ENCODE measurements at places on chromosomes 12 and 14.

DNA sequence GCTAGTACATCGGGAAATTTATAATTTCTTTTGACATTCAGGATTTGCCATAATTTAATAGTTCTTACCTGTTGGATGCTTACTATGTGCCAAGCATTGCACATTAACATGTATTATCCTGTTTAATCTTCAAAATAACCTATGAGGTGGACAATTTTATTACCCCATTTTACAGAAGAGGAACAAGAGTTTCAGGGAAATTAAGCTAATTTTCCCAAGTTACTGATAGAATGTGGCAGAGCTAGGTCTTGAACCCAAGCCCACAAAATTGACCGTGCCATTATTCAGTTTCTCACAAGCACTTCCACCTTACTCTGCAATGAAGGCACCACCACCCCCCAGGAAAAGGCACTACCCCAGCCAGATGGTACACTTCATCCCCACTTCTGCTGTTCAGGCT is 161.1 kb upstream of the PLEKHG7 start:
- no peak for DNase-seq

DNA sequence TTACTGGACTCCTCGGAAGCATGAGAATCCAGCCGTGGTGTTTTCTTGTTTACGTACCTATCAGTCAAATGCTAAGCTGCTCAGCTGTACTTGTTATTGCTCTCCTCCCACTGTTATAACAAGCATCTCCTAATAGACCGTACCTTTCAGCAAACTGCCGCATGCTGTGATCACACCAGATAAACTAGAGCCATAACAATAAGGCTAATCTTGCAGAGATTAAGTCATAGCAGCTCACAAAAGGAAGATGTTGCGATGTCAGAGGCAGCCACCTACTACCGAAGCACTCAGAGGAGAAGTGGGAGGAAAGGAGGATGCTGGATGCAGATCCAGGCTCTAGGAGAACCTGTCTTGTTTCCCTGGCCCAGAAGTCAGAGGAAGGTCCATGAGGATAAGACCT is 196.0 kb downstream of the GALC start:
- no peak for DNase-seq

DNA sequence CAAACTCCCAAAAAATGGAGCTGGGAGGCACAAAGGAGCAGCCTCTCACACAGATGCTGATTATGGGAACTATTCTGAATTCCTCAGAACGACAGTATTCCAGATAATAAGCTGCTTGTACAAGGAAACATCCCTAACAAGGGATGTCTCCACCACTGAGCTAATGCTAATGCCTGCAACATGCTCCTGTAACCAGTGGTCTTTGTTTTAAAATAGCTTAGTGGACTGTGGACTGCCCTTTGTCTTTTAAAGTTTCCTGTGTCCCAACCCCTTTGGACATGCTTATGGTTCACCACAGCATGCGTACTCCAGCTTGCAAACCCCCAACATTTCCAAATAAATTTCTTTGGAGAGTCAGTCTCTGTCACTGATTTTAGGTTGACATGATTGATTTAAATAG is 16.4 kb upstream of the PITPNM2 start:
- no peak for DNase-seq

DNA sequence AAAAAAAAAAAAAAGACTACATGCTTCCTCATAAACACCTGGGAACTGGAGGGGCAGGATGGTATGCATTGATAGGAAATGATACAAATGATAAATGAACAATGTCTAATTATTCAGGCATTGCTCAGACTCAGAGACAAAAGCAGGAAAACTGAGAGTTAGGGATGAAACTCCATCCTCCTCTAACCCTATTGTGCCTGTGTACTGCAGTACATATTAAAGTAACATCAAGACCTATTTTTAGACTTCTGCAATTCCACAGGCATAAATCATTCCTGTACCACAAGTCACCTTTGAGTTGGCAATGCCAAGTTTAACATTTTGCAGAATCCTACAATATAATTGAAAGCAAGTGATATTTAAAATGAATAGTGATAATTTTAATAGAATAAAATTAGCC is 156.5 kb upstream of the USP15 start:
- DNase-seq = no peak

DNA sequence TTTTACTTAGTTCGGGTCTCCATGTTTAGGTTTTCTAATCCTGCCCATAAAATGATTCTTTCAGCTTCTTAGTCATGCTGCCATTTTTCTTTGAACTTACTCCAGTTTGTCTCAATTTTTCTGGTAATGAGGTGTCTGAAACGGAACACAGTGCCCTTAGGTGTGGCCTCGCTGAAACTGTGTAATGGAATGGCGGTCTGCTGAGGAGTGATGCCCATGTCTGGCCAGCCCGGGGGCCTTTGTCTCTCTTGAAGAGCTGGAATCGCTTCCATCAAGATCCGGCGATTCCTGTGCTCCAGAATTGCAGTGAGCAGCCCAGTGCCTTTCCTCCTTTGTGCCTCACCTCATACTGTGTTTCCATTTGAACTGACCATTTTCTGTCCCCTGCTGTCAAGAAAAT is 112.5 kb downstream of the FBXL14 start:
- DNase-seq = no peak

GRCh38 chr12:68792952-68793351 is 15.0 kb upstream of the MDM2 start:
- no peak for DNase-seq

- DNase-seq = peak; percentile 60
Measured at GRCh38 chr14:54219261-54220070, 177.3 kb upstream of the CDKN3 start.

DNA sequence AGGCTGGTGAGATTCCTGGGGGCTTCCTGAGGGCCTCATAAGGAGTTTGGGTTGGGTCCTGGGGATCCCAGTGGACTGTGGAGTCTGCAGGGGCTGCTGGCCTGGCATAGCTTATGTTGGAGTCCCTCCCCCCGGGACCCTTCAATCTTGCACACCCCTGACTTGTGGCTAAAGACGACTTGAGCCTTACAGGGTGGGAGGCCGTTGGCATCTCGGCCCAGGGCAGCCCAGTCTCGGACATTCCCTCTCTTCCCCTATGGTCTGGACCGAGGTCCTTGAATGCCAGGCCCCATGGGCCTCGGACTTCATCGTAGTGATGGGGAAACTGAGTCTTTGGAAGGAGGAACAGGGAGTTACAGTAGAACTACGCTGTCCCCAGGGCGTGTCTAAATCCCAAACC is 12.5 kb downstream of the RTL1 start:
- DNase-seq = no peak

DNA sequence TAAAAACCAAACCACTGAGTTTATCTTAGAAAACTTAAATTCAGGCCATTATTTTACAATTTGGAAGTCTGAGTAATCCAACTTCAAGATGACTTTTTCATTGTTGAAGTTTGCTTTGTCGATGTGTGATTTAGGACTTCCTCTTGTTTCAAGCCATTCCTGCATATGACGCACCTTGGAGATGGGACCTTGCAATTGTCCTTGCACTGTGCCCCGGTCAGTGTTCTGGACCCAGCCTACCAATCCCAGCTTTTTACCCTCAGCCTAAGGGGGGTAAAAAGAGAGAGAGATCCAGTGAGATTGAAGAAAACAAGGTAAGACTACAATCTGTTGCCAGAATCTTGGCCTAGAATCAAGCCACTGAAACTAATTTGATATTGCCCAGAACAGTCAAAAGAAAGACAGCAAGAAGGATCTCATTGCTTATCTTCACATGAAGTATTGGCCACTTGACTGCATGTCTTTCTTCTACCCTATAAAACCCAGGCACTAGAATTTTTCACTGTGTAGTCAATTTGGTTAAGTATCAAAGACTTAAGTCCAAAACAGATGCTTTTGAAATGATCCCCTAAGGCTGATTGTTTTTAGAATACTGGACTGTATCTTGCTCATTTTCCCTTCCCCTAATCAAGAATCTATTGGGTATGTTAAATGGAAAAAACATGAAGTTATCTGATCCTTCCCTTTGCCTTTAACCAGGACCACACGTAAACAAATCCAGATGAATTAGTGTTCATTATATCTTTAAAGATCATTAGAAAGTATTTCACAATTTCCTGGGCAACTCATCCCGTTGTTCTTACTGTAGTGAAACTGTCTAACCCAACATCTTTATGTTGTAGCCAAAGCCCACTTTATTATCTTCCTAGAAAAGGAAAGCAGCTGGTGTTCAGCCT is 2.4 kb upstream of the MLH3 start:
- DNase-seq = no peak

- no peak for DNase-seq
Measured at GRCh38 chr12:111927346-111927745, 85.3 kb downstream of the MAPKAPK5 start.

DNA sequence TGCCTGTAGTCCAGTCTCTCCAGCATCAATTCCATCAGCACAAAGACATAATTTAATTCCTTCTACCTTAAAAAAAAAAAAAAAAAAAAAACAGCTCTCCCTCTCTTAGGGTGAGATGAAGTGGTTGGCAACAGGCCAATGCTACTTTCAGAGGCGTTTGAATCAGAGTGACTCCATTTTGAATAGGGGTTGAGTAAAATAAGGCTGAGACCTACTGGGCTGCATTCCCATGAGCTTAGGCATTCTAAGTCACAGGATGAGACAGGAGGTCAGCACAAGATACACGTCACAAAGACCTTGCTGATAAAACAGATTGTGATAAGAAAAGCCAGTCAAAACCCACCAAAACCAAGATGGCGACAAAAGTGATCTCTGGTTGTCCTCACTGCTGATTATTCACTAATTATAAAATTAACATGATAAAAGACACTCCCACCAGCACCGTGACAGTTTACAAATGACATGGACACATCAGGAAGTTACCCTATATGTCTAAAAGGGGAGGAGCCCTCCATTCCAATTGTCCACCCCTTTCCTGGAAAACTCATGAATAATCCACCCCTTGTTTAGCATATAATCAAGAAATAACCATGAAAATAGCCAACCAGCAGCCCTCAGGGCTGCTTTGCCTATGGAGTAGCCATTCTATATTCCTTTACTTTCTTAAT is 6.9 kb upstream of the TCL1B start:
- DNase-seq = no peak

DNA sequence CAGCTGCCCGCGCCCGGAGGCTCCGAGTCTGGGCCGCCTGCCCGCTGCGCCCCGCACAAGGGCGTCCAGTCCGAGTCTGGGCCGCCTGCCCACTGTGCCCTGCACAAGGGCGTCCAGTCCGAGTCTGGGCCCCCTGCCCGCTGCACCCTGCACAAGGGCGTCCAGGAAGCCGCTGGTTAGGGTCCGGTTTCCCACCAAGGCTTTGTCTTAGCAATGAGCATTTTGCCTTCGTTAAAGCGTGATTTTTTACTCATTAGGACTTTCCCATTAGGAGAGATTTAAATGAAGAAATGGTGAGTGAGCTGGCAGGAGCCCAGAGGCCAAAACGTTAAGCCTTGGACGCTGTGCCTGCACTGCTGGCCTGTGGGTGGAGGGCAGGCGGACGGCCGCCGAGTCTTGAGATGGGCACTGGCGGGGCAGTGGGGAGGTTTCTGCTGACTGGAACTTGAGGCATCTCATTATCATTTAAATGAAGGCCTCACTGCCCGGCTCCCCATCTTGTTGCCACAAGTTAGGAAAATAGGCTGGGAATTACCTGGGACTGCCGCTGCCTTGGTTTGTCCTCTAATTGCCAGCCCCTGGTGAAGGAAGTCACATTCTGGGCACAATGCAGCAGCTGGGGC is 36.0 kb downstream of the FBRSL1 start:
- DNase-seq = no peak

DNA sequence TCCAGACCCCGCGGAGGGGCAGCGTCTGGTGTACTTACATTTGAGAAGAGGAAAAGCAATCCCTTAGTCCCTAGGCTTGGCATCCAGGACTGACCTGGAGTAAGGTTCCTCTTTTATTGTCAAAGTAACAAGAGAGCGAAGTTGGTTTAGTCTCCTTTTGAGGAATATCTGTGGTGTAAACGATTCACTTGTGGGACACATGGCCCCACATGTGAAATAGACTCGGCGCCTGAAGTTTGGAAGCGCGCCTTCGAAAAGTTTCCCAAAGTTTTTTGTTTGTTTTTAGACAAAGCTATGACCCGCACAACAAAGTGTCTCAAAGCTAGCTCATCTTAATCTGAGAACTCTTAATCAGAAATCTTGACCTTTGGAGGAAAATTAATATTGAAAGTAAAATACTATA is 744 bp downstream of the STYX start:
- DNase-seq = peak; percentile 78

GRCh38 chr12:66008985-66009384 is 121.6 kb downstream of the LLPH start:
- DNase-seq = no peak

GRCh38 chr14:72518809-72519377 is 375.0 kb downstream of the DPF3 start:
- no peak for DNase-seq

DNA sequence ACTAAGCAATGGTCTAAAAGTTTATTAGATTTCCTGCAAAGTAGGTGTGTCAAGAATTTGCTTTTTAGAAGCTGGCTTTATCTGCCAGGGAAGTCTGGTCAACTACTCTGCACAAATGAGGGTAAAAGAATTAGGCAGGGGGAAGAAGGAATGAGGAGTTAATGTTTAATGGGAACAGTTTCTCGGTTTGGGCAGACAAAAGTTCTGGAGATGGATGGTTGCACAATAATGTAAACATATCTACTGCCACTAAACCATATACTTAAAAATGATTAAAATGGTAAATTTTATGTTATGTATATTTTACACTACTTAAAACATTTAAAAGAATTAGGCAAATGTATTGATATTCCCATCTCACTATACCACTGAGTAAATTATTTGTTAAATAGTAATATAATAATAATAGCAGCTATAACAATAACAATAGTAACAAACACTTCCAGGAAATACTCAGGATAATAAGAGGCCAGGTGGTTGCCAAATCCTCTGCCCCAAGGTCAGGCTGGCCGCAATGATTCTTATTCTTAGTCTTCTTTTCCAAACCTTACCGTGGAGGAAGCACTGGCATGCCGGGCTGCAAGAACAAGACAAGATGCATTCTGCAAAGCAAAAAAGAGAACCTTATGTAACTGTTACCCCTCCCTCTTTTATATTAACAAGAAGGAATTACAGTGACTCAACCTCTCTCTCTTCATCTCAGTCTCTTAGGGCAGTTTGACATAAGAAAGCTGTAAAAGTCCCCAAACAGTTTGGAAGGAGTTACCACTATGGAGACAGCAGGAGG is 13.9 kb downstream of the CS start:
- DNase-seq = no peak

DNA sequence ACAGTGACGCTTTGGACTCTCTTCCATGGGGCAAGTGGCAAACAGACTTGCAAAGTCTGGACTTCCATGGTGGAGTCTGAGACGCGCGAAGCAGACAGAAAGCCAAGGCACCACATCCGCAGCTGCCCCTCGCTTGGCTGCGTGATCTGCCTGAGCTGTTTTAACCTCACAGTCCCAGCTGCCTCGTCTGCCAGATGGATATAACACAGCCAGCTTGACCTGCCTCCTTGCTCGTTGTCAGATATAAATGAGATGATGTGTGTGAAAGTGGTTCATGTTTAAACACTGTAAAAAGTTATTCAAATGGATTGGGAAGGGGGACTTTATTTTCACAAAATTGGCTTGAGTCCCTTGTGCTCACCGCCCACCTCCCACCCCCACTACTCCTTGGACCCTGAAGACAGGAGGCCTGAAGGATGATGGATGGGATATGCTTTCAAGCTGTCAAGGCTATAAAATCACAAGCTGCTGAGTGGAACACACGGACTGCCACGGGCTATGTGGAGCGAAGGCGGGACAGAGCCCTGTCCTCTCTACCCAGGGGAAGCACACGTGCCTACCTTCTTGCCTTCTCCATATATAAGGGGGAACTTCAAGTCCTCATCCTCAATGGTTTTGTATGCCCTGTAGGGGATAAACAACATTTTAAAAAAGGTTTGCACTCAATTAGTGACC is 226.9 kb downstream of the MON2 start:
- peak; percentile 79 for DNase-seq
